ENCODE measurements at places on chromosomes 3 and 15.

- no peak for DNase-seq
These were observed 114.4 kb upstream of the POU1F1 start for GRCh38 chr3:87390821-87391220.

DNA sequence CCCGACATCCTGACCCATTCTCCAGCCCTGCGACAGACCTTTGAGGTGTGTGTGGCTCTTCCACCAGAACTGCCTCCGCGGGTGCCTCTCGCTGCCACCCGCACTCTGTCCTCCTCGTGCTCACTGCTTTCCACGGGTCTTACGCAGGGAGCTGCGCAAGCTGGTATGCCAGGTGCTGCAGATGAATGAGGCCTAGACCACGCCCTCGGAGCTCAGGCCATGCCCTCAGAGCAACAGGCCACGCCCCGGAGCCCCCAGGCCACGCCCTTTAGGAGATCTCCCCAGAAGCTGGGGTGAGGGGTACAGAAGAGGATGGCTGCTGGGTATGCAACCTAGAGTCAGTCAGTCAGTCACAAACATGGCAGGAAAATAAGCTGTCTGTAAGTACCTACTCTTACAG lies 300.3 kb downstream of the GABRG3 start:
- DNase-seq = no peak

DNA sequence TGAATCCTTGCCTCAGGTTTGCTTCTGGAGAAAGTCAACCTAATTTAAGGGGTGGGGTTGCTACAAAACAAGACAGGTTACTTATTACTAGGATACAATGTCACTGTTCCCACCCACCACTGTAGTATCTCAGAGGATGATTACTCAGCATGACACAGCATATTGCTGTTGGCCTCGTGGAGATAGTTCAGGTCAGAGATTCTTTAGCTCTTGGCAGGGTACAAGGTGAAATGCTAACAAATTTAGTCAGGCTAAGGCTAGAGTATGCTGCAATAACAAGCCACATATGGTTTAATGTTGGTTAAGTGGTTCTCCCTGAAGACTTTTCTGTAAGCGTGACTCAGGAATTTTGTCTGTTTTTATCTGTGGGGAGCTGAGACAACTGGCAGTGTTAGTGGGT lies 161.8 kb downstream of the EDEM1 start:
- no peak for DNase-seq

DNA sequence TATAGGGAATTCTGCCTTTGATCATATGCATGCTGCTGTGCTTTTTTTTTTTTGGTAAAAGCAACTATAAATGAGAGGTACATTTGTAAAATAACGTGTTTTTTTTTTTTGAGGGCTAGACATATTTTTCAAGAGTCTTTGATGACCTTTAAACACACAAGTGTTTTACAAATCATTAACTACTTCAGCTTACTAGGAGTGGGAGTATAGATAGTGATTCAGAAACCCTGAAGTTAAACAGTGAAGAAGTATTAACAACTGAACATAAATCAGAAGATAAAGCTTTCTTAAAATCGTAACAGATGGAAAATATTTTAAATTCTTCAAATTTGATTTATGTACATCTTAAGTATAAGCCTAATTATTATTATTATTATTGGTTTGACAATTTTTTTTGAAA lies 2.9 kb upstream of the GMNC start:
- no peak for DNase-seq
